Uterine smooth muscle cell (primary cell): ENCODE measurements at places on chromosomes 6 and 20. TPM values are rescaled to one million over a fixed set of nuclear protein-coding genes. Genes with fewer than 3 reads are reported as not detected.

ABT1 gene
- total RNA-seq = 13.6 and 18.4 TPM in 2 replicates

COL11A2 gene
- 0.11 and 0.12 TPM in 2 replicates for total RNA-seq

MAS1 gene
- not detected in 2 replicates for total RNA-seq

KCNQ2 gene
- not detected in 2 replicates for total RNA-seq

ESR1 gene
- 8.2 and 15.1 TPM in 2 replicates for total RNA-seq

METTL24 gene
- 0.50 and 0.55 TPM in 2 replicates for total RNA-seq

OXT gene
- not detected in 2 replicates for total RNA-seq

HNF4A gene
- total RNA-seq = 0.12 TPM in 1 of 2 replicates, not detected in the other

SLC25A27 gene
- 4.1 and 7.9 TPM in 2 replicates for total RNA-seq

COX4I2 gene
- total RNA-seq = not detected in 2 replicates

SRSF12 gene
- 0.11 and 0.12 TPM in 2 replicates for total RNA-seq

SLC2A4RG gene
- total RNA-seq = 32.0 and 35.4 TPM in 2 replicates

TMEM151B gene
- under 0.01 TPM in 1 of 2 replicates, not detected in the other for total RNA-seq

GPX5 gene
- total RNA-seq = not detected in 2 replicates

CRYBG1 gene
- 16.2 and 27.7 TPM in 2 replicates for total RNA-seq

TAGAP gene
- total RNA-seq = 0.12 TPM in 1 of 2 replicates, not detected in the other

TSPO2 gene
- not detected in 2 replicates for total RNA-seq

CTAGE9 gene
- total RNA-seq = not detected in 2 replicates

TPD52L2 gene
- 159 and 171 TPM in 2 replicates for total RNA-seq

SLC32A1 gene
- not detected in 2 replicates for total RNA-seq

OTOR gene
- not detected in 2 replicates for total RNA-seq

PRR18 gene
- 0.12 TPM in 1 of 2 replicates, not detected in the other for total RNA-seq

NELFCD gene
- total RNA-seq = 49.1 and 72.0 TPM in 2 replicates

VGLL2 gene
- not detected in 2 replicates for total RNA-seq

BTNL2 gene
- total RNA-seq = not detected in 2 replicates

PKHD1 gene
- not detected in 2 replicates for total RNA-seq

HMGCLL1 gene
- total RNA-seq = 0.11 TPM in 1 of 2 replicates, not detected in the other

C6orf118 gene
- total RNA-seq = not detected in 2 replicates

PCK1 gene
- total RNA-seq = not detected in 2 replicates

OR12D3 gene
- not detected in 2 replicates for total RNA-seq

MTHFD1L gene
- total RNA-seq = 47.3 and 60.0 TPM in 2 replicates

KCNK16 gene
- not detected in 2 replicates for total RNA-seq

DLL1 gene
- total RNA-seq = 1.00 and 1.3 TPM in 2 replicates

DEFB123 gene
- total RNA-seq = not detected in 2 replicates

ABHD16B gene
- not detected in 2 replicates for total RNA-seq

TMEM63B gene
- 25.3 and 32.9 TPM in 2 replicates for total RNA-seq

CHD6 gene
- total RNA-seq = 23.7 and 29.6 TPM in 2 replicates

RSPH4A gene
- total RNA-seq = 0.11 and 0.12 TPM in 2 replicates

PBOV1 gene
- not detected in 2 replicates for total RNA-seq

HRH3 gene
- total RNA-seq = not detected in 2 replicates

C20orf141 gene
- total RNA-seq = not detected in 2 replicates

GGTLC1 gene
- total RNA-seq = not detected in 2 replicates

RNF39 gene
- not detected in 2 replicates for total RNA-seq

PAK5 gene
- not detected in 2 replicates for total RNA-seq

ZDHHC14 gene
- 2.8 and 4.9 TPM in 2 replicates for total RNA-seq

WFDC5 gene
- not detected in 2 replicates for total RNA-seq

CYB5R4 gene
- total RNA-seq = 4.5 and 6.4 TPM in 2 replicates

PIM1 gene
- total RNA-seq = 13.2 and 27.2 TPM in 2 replicates

C20orf144 gene
- under 0.01 and 0.11 TPM in 2 replicates for total RNA-seq

KIFC1 gene
- 15.0 and 57.7 TPM in 2 replicates for total RNA-seq

PGC gene
- not detected in 2 replicates for total RNA-seq

MLIP gene
- not detected in 2 replicates for total RNA-seq

BRPF3 gene
- total RNA-seq = 17.2 and 20.9 TPM in 2 replicates

SIRPB2 gene
- total RNA-seq = not detected in 2 replicates

NRSN1 gene
- not detected in 2 replicates for total RNA-seq

CPNE5 gene
- total RNA-seq = under 0.01 and 0.11 TPM in 2 replicates
